ENCODE measurements at places on chromosomes 4 and X.
A peak's percentile ranks its signal among the peaks of the same experiment; 100 is the strongest.

DNA sequence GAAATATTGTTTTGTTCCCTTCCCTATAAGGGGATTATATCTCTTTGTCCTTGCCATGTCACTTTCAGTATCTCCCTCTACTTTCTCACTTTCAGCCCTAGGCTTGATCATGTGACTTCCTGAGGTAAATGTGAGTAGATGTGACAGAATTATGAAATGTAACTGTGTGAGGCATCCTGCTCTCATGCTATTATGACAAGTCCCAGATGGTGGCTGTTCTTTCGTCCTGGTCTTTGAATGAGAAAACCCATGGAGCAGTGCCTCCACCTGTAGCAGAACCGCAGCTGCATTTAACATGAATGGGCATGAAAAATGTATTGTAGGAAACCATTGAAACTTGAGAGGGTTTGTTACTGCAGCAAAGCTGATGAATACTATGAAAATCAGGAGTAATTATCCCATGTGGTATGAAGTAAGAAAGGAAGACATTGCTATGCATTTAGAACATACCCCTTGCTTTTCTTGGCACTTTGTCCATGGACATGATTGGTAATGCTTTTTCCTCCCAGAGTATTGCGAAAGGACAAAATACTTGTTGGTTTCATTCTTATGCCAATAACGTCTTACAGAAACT is 202.2 kb upstream of the GPRIN3 start:
- no peak for DNase-seq

GRCh38 chr4:182973511-182973911 is 56.3 kb upstream of the DCTD start:
- no peak for DNase-seq

DNA sequence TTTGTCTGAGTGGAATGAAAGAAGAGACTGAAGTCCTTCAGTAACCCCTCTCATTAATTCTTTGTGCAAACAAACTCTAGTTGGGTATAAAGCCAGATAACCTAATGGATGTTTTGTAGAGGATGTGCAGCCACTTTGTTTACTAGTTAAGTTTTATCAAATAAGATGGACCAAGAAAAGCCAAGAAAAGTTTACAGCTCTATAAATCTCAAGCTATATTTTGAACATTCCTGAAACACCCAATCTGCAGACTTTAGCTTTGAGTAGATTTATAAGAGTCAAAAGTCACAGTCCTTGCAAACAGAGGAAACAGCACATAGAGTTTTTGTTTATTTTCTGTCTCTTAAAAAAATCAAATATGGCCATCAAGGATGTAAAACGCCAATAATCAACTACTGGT is 452.9 kb downstream of the SPRY1 start:
- DNase-seq: no peak

- DNase-seq: no peak
These were observed 53.5 kb downstream of the FAM114A1 start for GRCh38 chr4:38921151-38921550.

DNA sequence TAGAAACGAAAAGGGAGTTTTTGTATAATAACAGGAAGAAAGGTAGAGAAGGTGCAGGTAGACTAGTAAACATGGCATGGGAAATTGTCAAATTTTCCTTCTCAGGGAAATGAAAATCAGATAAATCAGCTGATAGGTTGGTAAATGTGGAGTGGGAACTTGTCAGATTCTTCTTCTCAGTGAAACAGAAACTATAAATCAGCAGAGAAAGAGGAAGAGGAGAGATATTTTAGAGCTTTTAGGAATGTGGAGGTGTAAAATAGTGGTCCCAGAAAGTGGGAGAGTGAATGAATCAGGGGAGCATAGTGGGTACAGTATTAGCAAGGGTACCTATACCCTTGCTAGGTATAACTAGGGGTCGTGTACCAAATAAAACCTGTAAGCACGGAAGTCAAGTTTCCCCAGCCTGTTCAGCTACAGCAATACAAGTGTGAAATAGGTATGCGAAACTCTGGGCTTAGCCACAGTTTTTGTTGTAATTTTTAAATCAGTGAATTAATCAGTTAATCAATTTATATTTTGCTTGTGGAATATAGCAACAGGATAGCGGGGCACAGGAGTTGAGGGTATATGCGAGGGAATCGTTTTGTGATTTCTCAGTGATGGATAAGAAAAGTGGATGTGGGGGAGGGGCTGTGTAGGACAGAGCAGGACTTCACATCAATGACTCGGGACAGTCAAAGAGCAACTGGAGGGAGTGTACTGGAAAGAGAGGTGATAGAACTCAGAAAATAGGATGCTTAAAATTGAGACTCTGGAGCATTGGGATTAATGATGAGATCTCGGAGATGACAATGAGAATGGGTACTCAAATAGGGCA is 561.5 kb downstream of the INPP4B start:
- DNase-seq: no peak

GRCh38 chrX:150544222-150544787 is 24.1 kb upstream of the MTM1 start:
- no peak for DNase-seq

- DNase-seq: no peak
These were observed 55.6 kb upstream of the CCSER1 start for GRCh38 chr4:90071289-90072235.

DNA sequence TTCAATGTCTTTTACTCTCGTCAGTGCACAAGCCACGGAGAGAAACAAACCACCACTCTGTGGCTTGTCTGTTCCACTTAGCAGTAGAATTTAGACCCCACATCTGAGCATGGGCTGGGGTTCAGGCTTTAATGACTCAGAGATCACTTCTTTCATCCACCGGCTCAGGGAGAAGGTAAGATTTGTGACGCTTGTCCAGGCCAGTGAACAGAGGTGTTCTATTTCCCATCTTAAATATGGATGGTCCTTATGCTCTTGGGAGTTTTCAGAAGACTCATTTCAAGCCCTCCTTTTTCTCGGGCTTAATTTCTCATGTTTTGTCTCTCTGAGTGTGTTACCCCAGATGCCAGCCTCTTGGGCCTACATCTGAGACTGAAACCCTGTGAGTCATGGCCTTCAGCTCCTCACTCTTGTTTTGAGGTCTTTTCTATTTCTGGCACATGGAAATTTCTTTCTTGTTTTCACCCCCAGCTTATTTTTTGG is 127.4 kb upstream of the SFRP2 start:
- no peak for DNase-seq

- DNase-seq: peak; percentile 64
These were observed at the start of gene MORC4 for GRCh38 chrX:107000013-107000515. MORC4 (minus strand) TSS chrX:107000212; CDS start chrX:106999969, 243 bp downstream.

GRCh38 chr4:105996845-105997244 is 101.6 kb downstream of the NPNT start:
- DNase-seq: no peak

DNA sequence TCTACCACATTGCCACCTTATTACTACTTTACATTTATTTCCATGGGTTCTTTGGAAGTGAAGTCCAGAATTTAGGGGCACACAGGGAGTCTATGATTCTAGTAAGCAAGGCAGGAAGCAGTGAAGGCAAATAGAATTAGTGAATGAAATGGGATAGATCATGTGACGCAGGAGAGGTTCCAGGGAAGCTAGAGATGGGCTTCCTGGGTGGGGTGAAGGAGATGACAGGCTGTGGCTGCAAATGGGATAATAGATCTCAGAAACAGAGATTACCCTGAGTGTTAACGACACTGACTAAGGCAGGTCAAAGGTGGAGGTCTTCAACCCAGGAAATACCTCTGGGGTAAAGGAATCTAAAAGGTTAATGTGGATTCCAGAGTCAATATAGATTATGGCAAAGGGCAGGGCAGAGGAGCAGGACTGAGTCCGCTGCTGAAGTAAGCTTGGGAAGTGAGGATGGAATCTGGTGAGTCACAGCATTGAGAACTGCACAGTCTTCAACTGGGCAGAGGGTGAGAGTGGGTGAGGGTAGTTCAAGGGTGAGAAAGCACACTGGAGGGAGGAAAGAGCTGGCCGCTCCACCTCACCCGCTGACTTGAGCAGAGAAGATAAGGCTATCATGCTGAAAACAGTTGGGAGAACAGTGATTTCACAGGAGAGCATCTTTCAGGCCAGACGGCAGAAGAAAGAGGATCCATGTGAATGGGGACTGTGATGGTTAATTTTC is 70.8 kb downstream of the ANXA3 start:
- no peak for DNase-seq

DNA sequence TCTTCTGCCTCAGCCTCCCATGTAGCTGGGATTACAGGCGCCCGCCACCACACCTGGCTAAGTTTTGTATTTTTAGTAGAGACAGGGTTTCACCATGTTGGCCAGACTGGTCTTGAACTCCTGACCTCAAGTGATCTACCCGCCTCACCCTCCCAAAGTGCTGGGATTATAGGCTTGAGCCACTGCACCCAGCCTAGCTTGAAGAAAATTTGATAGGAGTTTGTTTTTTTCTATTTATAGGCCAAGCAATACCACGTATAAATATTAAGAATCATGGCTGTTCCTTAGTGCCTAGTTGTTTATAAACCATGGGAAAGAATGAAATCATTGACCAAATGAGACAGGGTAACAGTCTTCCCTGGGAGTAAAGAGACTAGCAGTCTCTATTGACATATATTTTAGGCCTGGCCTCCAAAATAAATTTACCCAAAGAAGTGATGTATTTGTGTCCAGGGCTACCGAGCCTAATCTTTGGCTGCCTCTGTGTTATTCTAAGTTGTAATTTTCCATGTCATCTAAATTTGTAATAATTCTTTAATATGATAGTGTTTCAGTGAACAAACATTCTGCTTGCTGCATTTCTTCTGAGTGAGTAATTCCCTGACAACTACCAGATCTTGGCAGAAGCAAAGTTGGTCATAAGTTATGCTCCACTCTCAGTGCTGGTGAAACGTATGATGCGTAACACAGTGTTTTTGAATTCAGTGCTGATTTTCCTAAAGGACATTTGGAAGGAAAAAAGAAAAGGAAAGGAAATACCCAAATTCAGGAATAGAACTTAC is 10.3 kb downstream of the PKD2 start:
- no peak for DNase-seq

- no peak for DNase-seq
These were observed 379.1 kb downstream of the SH2D1A start for GRCh38 chrX:124725502-124725901.

DNA sequence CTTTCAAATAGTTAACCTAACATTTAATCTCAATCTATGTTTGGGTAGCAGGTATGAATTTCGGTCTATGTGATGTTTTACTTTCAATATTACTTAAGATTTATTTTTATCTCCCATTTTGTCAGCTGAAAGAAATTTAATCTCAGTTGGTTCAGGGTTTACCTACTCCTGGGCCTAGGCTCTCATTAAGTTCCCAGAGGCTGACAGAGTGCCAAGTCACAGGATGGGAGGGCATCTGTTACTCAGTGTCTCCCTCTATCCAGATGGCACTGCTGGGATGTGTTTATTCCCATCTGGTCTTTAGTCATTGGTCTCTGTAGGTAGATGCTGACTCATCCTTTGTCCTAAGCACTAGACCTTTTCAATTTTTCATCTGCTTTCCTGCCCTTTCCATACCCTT is 129.4 kb upstream of the ARSJ start:
- no peak for DNase-seq

- DNase-seq: no peak
These were observed 93.0 kb upstream of the PUDP start for GRCh38 chrX:7240929-7241328.

DNA sequence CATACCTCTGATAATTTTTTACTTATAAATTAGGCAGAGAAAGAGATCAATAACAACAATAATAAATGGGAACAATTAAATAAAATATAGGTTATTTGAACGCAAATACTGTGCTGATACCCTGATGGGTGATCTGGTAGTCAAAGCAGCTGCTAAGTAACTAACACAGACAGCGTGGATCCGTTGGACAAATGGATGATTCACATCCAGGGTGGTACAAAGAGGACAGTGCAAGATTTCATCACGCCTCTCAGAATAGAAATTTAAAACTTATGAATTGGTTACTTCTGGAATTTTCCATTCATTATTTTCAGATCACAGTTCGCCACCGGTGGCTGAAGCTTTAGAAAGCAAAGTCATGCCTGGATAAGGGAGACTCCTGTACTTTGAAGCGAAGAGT is 1066.0 kb upstream of the ADGRL3 start:
- no peak for DNase-seq

DNA sequence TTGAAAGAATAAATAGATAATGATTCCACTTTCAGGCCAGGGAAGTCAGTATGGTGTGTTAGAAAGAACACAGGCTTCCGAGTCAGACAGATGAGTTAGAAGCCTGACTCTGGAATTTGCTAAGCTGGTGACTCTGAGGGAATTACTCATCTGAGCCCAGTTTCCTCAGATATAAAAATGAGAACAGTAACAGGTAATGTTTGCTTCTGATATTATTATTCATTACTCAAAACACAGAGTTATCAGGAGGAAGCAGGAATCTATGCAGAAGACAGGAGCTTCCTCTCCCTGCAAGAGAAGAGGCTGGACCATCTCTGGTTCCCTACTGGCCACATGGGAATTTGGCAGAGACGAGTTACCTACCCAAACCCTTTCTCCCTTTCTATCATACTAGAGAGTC is 163.1 kb downstream of the EVC2 start:
- no peak for DNase-seq

DNA sequence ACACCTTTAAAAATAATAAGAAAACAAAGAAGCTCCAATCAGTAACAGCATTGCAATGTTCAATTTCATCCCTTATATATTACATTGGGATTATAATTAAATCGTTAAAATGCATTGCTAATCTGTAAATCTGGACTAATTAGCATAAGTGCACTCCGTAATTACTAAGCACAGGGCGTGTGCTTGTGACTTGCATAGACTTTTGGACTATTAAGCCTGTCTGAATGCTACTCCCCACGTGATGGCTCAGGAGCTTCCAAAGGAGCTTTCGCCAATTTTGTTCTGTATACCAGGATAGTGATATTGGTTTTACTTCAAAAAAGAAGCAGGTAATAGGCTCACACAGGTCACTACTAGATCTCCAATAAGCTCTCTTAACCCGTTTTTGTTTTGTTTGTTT is 497.1 kb downstream of the SMARCA1 start:
- no peak for DNase-seq

GRCh38 chr4:42671431-42672194 is 14.7 kb upstream of the ATP8A1 start:
- DNase-seq: no peak

DNA sequence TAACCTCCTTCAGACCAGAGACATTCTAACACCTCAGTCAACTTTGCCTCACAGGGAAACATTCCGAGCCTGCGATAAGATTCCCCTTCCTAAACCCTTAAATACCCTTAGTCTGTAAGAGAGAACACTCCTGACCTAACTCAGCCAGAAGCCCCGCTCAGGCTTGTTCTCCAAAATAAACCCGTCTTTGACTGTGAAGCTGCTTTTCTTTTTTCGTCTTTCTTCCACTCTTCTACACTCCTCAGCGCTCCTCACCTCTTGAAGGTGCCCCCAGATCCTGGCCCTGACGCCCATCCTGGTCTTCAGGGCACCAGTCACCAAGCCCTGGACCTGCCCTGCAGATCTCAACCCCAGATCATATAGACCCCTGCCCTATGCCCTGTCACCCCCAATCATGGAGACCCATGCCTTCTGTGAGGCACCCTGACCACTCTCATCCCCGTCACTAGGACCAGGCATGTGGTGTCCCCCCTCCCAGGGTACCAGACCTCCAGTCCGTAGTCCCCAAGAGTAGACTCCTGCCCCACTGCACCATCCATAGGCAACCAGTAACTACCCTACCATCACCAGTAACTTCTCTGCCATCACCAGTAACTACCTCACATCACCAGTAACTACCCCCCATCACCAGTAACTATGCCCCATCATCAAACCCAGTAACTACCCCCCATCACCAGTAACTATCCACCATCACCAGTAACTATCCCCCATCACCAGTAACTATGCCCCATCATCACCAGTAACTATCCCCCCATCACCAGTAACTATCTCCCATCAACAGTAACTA is 3.5 kb downstream of the ASMTL start:
- DNase-seq: no peak

Data from midbrain (tissue), 1 donor.